ENCODE measurements at places on chromosomes 5 and 9.

GRCh38 chr5:138213161-138214029 lies at the start of gene CDC23:
Gene CDC23, minus strand, starts transcription at chr5:138213323. Its CDS starts 11 bp downstream, at chr5:138213312.
- peak; percentile 97 for DNase-seq

- no peak for DNase-seq
Measured at GRCh38 chr9:136499935-136500910, 17.4 kb upstream of the SEC16A start.

- no peak for DNase-seq
Measured at GRCh38 chr9:69122549-69123141, 51.4 kb upstream of the TJP2 start.

GRCh38 chr5:58013542-58014258 lies 446.2 kb downstream of the PLK2 start:
- no peak for DNase-seq

DNA sequence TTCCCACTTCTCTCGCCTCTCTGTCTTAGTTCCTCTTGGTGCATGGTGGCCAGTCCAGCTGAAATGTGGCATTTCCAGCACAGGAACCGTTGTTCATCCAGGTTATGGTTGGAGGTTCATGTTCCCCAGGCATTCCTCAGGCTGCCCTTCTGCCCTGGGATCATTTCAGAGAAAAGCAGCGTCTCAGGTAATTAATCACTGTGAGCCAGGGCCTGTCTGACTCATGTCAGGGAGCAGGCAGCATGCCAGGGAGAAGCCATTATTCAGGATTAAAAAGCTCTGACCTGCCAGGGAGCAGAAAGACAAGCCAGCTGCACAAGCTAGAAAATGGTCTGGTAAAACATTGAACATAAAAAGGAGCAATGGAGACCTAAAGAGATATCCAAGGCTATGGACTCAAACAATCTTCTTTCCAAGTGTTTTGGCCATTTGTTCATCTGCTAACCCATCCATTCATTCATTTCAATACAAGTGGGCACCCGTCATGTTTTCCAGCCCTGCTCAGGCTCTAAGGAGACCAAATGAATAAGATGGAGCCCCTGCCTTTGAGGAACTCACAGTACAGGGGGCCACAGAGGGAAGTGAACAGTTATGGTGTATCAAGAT lies 241.4 kb downstream of the DRD1 start:
- peak; percentile 53 for DNase-seq

DNA sequence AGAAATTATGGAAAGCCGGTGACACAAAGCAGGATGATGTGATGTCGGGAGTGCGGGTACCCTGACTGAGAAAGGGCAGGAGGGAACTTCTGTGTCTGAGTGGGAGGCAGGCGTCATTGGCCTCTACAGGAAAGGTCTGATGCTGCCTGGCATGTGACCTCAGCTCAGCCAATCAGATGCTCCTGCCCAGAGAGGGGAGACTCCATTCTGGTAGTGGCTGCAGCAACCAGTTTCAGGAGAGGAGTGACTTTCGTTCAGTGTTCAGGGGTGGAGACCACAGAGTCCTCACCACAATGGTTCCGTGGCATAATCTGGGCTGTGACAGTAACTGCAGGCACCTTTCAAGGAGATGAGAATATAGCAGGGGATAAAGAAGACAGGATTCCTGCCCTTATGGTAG lies 6.7 kb upstream of the SFXN1 start:
- no peak for DNase-seq

GRCh38 chr9:74610523-74611061 lies 113.5 kb downstream of the RORB start:
- DNase-seq = no peak
